ENCODE measurements at places on chromosomes 4 and X.

DNA sequence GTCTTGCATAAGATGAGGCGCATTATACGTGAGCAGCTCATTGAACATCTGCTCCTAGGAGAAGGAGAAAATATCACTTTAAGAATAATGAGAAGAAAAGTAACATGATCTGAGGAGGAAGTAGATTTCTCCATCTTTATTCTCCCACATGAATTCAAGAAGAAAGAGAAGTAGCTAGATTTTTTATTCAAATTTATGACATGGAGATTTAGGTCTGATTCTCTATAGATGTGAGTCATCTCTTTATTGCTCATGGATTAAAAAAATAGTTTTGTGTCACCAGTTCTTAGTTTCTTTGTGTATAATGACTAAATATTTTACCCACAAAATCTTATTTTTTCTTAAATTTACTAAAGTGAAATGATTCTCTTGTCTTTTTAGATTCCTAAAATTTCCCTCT is 40.4 kb downstream of the HPGDS start:
- no peak for DNase-seq

GRCh38 chrX:110172215-110172614 is 145.7 kb downstream of the AMMECR1 start:
- no peak for DNase-seq

GRCh38 chrX:103220511-103221323 is 5.8 kb downstream of the BEX4 start:
- no peak for DNase-seq

DNA sequence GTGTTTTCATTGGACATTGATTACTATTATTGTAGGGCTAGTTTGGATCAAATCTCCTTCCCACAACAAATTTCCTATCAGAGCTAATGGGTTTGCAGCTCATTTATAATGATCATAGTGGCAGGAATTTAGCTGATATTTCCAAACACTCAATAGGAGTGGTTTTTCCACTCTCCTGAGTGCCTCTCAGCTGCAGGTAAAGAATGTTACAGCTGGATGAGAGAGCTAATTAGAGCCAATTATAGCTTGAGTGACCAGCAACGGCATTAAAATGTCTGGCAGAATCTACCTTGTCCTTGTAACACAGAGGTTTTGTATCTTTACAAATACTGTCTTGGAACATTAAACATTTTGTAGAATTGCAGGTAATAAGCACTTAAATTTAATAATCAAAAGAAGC is 602.8 kb upstream of the EPHA5 start:
- no peak for DNase-seq

DNA sequence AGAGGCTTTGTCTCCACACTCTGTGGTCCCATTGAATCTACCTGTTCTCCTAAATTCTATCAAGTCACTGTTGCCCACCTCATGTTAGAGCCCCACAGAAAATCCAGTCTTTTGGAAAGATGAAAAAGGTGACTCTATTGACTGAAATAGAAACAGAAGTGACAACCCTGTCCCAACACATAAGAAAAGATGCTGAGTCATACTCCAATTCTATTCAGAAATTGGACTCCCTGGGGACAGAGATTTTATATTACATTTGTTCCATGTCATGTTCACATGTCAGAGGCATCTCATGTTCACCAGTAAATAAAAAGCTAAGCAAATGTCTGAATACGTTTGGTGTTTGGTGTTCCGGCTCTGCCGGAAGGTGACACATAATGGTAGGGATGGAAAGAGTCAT is 2.9 kb upstream of the GRPR start:
- DNase-seq: no peak

DNA sequence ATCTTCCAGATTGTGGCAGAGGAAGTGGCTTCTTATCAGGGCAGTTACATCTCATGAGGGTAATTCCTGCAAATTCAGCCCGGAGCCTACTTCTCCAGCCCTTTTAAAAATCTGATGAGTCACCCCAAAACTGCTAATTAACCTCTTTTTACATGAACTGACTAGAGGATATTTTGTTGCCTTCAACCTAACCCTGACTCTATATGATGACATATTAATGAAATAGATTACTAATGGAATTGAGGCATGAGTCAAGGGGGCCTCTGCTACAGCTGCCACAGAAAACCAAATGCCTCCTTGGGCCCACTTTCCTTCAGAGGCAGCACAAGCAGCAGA is 72.5 kb downstream of the QRFPR start:
- DNase-seq: no peak

- DNase-seq: no peak
Measured at GRCh38 chr4:97786306-97786920, 356.9 kb downstream of the STPG2 start.

- no peak for DNase-seq
Measured at GRCh38 chrX:3351276-3351675, 4.8 kb upstream of the MXRA5 start.

- DNase-seq: no peak
Measured at GRCh38 chr4:130808492-130808891, 1712.5 kb downstream of the C4orf33 start.

DNA sequence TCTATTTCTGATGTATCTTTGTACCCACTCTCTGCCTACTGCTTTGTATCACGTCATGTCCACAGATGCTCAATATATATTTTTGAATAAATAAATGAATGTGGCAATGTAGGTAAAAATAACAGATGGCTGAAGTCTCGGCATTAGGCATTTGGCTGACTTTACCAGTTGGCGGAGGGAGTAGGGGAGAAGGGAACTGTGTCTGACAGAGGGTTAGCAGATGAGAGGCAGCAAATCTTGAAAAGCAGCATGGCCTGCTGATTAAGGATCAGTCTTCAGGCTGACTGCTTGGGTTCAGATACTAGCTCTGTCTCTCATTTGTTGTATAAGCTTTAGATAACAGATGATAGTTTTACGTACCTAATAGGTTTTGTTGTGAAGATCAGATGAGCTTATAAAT is 31.9 kb upstream of the RASGEF1B start:
- no peak for DNase-seq

- no peak for DNase-seq
Measured at GRCh38 chrX:103562801-103563200, 22.5 kb upstream of the TCEAL4 start.

GRCh38 chr4:51866835-51867234 is 23.9 kb downstream of the DCUN1D4 start:
- no peak for DNase-seq

- DNase-seq: peak; percentile 24
Measured at GRCh38 chr4:85370400-85371032, 104.4 kb upstream of the ARHGAP24 start.

- no peak for DNase-seq
Measured at GRCh38 chrX:45823536-45823935, 622.9 kb upstream of the DIPK2B start.

DNA sequence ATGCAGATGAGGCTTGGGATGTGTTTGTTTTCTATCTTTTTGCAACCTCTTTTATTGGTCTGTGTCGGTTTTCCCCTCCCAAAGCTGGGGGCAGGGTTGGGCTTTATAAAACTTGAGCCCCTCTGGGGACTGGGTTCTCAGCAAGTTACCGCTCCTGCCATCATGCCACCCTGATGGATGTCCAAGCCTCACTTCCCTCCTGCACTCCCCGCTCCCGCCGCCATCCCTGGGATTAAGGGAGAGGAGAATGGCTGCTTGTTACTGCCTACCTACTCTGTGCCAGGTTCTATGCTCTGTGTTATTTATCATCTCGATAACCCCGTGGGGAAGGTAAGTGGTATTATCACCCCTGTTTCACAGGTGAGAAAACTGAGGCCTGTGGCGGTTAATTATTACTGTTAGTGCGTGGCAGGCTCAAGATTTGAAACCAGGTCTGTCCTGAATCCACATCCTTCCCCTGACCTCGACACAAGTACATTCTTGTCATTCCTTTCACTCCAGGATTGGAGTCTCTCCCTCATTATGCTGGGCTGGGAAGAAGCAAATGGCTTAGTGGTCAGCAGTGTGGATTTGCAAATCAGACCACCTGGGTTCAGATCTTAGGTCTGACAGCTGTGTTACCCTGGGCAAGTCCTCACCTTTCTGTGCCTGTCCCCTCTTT is 4.5 kb downstream of the UBA1 start:
- DNase-seq: no peak
